Hematopoietic multipotent progenitor cell (in vitro differentiated cells): ENCODE measurements at places on chromosomes 12 and 14. TPM values are rescaled to one million over a fixed set of nuclear protein-coding genes. Genes with fewer than 3 reads are reported as not detected.

Gene FBRSL1
- 23.7 TPM for total RNA-seq

Gene PLD4
- 25.6 TPM for total RNA-seq

Gene SMIM10L1
- 9.2 TPM for total RNA-seq

Gene FAM181A
- total RNA-seq, result not detected

Gene TRPV4
- not detected for total RNA-seq

Gene AKAP5
- 0.27 TPM for total RNA-seq

Gene KLHL28
- 19.1 TPM for total RNA-seq

Gene ADCY4
- total RNA-seq, result 3.8 TPM

Gene GALNT8
- total RNA-seq, result 1.1 TPM

Gene SERPINA3
- total RNA-seq, result not detected

Gene IL31
- total RNA-seq, result not detected

Gene HOXC9
- not detected for total RNA-seq

Gene SMIM41
- total RNA-seq, result under 0.01 TPM

Gene FAM222A
- 0.81 TPM for total RNA-seq

Gene IL26
- not detected for total RNA-seq

Gene PLEK2
- not detected for total RNA-seq

Gene PELI2
- 46.3 TPM for total RNA-seq

Gene RERG
- under 0.01 TPM for total RNA-seq

Gene LRRC9
- total RNA-seq, result not detected

Gene DPF3
- total RNA-seq, result under 0.01 TPM

Gene CCDC184
- total RNA-seq, result 0.54 TPM

Gene FOXN4
- total RNA-seq, result under 0.01 TPM

Gene GNB3
- 1.9 TPM for total RNA-seq

Gene ETFBKMT
- total RNA-seq, result 2.4 TPM

Gene KRT79
- under 0.01 TPM for total RNA-seq

Gene HOXC11
- under 0.01 TPM for total RNA-seq

Gene PAN2
- 61.1 TPM for total RNA-seq

Gene CPNE6
- not detected for total RNA-seq

Gene LYZ
- total RNA-seq, result 55.5 TPM

Gene VRTN
- under 0.01 TPM for total RNA-seq

Gene EML5
- 0.54 TPM for total RNA-seq

Gene IKBIP
- total RNA-seq, result 6.2 TPM

Gene MDP1
- 21.5 TPM for total RNA-seq

Gene SRRM4
- under 0.01 TPM for total RNA-seq
